ENCODE measurements at places on chromosomes 11 and 22. TPM values are rescaled to one million over a fixed set of nuclear protein-coding genes. Genes with fewer than 3 reads are reported as not detected.
A peak's percentile ranks its signal among the peaks of the same experiment; 100 is the strongest.

Gene MRGPRX3
- not detected for polyA plus RNA-seq

Gene UPK3A
- 1.5 TPM for polyA plus RNA-seq

Gene RAB36
- 19.2 TPM for polyA plus RNA-seq

Gene CLCF1
- polyA plus RNA-seq, result 7.0 TPM

Gene MS4A15
- not detected for polyA plus RNA-seq

Gene PIH1D2
- 12.6 TPM for polyA plus RNA-seq

Gene SLC29A2
- polyA plus RNA-seq, result 20.7 TPM

Gene SCGB1A1
- polyA plus RNA-seq, result not detected

Gene TRIM6
- 61.8 TPM for polyA plus RNA-seq

DNA sequence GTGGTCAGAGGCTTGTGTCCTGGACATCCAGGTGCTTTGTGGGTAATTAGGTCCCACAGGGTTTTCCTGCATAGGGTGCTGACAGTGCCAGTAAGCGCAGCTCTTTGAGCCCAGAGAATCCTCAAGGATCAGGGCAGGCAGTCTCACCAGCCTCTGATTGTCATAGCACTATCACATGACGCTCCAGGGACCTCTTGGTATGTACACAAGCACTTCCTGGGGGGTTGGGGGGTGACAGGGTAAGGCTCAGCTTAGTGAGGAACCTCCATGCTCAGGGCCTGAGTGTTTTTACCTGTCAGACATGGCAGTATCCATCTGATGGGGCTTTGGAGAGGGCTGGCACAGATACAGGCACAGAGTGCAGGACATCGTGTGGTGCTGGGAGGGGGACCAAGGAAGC lies 27.9 kb upstream of the SUSD2 start:
- DNase-seq, result no peak

DNA sequence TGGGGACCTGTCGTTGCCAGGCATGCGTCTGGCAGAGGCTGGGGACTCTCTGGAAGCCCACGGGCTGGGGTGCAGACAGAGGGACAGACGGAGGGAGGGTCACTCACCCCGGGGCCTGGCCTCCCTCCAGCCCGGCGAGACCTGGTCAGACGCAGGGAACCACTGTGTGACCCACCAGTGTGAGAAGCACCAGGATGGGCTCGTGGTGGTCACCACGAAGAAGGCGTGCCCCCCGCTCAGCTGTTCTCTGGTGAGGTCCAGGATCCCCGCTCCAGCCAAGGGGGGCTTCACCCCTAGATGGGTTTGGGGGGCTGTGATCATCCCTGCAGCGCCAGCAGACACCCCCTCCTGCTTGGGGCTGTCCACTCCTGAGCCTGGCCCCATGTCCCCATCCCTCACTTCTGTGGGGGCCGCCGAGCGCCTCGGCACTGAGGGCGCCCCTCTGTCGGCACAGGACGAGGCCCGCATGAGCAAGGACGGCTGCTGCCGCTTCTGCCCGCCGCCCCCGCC lies 23.6 kb upstream of the MUC5B start:
- DNase-seq, result no peak

GRCh38 chr22:38086942-38087341 lies 3.0 kb upstream of the SLC16A8 start:
- no peak for DNase-seq

- no peak for DNase-seq
Observed at GRCh38 chr11:119843877-119844276, 114.9 kb upstream of the NECTIN1 start.

DNA sequence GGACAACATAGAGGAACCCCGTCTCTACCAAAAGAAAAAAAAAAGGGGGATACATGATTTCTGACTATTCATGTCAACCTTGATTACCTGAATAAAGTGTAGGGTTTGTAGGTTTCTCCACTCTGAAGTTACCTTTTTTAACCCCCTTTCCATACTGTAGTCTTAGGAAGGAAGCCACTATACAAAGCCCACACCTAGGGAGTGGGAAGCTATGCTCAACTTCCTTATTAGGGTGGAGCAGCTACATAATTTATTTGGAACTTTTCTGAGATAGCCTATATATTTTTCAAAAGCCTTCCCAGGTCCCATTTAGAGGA lies 582 bp upstream of the ATP6V1E1 start:
- DNase-seq, result no peak

DNA sequence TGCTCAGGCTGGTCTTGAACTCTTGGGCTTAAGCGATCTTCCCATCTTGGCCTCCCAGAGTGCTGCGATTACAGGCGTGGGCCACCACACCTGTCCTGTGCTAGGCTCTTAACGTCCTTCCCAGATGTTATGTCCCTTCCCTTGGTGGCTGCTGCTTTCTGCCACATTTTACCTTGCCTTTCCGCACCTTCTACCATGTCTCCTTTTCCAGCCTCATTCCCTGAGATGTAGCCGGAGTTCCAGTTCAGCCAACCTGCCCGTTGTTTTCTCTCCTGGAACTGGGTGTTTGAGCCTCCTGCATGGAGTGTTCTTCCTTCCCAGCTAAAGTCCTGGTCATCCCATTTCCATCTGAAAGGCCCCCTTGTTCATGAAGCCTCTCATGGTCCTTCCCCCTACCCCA lies 95.3 kb downstream of the PTPRJ start:
- DNase-seq, result no peak

DNA sequence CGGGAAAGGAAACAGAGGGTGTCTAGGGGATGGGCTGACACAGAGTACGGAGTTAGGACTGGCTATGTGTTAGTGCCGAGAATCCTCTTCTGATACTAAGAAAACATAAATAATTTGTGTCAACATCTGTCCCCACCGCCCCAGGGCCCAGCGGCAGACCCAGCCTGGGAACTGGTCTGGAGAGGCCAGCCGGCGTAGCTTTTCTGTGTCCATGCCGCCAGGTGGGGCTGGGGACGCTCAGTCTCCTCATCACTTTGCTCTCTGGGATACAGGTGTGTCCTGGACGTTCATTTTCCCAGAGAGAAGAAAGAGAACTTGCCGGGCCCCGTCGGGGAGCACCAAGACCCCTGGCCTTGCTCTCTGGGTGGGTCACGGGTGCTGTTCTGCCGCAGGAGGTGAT lies 54.7 kb downstream of the WNT7B start:
- DNase-seq, result no peak

- peak; percentile 77 for DNase-seq
Observed at GRCh38 chr11:10366568-10367331, 61.9 kb downstream of the ADM start.

DNA sequence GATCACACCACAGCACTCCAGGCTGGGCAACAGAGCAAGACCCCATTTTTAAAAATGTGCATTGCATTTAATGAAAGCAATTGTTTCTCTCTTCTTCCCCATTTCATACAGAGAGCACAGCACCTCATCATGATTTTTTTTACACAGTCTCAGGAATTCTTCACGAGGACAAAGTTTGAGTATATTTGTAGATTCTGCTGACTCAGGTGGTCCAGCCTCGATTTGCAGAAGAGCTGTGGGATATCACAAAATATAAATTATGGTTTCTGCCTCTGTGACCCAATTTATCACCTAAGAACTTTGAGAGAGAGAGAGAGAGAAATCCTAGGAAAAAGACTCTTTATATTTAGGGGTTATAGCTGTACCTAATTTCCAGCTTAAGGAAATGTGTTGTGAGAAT lies 19.8 kb downstream of the CASP5 start:
- no peak for DNase-seq

- no peak for DNase-seq
Observed at GRCh38 chr11:69244266-69244665, 49.7 kb upstream of the MYEOV start.

DNA sequence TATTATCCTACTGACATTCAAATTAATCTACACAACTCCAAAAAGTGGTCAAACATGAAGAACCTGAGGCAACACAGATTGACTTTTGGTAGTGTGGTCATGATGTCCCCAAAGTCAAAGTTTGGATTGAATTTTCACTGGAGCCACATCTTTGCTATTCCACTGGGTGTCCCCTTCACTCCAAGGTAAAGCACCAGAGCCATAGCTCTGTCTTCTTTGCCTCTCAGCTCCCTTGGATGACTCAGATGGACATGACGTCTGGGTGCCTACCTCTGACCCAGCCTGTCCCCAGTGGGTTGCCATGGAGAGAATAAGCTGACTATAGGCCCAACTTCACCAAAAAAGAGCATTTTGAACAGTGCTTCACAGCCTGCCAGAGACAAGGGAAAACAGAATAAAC lies 57.4 kb upstream of the ARHGAP42 start:
- no peak for DNase-seq

DNA sequence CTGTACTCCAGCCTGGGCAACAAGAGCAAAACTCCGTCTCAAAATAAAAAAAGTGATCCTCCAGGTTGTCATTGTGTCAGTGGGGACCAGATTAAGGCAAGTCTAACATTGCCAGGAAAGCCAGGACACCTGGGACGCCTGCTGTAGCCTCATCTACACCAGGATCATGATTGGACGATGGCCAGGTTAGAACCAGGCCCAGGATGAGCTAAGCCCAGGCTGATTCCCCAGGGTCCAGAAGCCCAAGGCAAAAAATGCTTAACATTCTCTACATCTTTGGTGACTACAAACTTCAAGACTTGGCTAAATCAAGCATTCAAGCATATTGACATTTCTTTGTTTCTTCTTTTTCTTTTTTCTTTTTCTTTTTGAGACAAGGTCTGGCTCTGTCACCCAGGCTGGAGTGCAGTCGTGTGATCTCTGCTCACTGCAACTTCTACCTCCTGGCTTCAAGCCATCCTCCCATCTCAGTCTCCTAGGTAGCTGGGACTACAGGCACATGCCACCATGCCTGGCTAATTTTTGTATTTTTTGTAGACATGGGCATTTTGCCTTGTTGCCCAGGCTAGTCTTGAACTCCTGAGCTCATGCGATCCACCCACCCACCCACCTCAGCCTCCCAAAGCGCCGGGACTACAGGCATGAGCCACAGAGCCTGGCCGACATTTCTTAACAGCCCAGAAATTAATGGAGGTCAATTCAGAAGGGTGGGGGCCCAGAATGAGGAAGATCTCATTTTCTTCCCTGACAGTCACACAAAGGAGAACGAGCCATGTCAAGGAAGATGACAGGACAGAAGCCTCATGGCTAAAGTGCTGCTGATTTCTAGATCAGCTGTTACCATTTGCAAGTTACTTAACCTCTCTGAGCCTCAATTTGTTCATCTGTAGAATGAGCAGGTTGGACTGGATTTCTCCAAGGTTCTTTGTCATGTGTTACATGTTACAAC lies 12.5 kb upstream of the PTPRJ start:
- no peak for DNase-seq

DNA sequence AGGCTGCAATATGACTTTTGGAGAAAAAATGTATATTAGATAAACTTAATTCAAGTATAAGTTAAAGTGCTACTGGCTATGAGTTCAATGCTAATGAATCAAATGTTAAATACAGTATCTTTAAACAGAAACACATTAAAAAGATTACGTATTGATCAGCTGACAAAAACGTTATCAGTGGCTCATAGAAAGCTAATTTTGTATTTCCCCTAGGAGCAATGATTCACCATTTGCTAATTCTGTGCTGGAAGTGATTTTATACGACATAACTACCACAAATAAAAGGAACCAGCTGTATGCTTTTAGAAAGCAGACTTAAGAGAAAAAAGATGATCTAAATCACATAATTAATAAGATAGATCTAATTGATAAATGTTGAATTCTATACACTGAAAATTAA lies 43.6 kb downstream of the MRE11 start:
- no peak for DNase-seq

GRCh38 chr11:119795690-119796089 lies 66.7 kb upstream of the NECTIN1 start:
- DNase-seq, result no peak

DNA sequence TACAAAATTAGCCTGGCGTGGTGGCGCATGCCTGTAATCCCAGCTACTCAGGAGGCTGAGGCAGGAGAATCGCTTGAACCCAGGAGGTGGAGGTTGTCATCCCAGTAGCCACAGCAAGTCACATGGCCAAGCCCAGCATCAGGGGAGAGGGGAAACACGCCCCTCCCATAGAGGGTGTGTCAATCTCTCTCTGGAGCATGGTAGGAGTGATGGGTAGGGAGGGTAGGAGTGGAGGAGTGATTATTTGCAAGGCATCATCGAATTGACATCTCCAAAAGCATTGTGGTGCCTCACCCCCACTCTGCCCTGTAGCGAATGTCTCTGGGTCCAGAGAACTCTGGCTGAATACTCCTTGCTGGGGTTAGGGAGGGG lies 6.1 kb upstream of the SSTR3 start:
- DNase-seq, result no peak

DNA sequence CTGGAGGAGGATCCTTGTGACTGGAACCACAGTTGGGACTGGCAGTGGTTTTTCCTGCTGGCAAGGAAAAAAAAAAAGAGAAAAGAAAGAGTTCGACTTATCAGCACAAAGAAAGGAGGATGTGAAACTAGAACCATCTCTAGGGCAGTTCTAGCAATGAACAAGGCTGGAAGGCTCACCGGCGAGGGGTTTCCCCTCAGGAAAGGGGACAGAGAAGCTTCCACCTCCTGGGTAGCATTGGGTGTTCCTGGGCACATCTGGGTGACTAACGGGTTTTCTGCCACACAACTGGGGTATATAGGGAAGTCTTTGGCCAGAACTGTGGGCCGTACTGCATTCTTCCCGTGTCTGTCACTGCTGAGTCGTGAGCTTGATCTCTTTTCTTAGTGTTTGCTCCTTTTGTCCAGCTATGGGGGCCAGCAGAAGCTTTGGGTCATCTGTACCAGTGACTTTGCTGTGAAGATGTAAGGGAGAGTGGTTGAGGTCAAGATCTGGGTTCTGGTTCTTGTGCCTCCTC lies 109.4 kb upstream of the OR4B1 start:
- no peak for DNase-seq

DNA sequence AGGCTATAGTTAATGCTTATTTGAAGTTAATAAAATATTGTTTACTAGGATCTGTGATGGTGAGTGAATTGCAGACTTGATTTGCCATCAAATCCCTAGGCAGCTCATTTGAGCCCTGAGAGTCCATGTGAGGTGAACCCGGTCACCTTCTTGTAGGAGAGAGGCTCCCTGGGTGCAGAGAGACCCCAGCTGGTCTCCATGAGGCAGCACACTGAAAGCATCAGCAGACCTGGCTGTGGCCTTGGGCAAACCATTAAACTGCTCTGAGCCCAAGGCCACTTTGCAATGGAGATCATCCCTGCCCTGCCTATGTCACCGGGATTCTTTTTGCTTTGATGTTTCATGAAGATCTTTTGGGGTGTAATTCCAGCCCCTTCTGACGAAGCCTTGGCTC lies 125.2 kb downstream of the MICAL2 start:
- DNase-seq, result no peak

DNA sequence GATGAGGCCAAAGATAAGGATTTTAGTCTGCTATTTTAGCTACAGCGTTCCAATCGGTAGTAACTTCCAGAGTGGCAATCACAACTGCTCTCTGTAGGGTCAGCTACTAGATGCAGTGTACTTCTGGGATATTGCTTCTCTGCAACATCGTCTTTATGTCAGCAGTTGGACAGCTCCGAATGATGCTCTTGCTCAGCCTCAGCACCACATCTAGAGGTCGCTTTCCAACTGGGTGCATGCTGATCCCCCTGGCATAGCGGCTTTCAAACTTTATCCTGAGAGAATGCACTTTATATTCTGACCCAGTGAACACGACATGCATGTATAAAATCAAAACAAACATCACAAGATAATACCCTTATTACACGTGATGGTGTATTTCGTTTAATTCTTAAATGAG lies 219.6 kb downstream of the C11orf87 start:
- peak; percentile 64 for DNase-seq

- DNase-seq, result no peak
Observed at GRCh38 chr11:81963018-81963417, 770.6 kb downstream of the FAM181B start.

All from left kidney (tissue), 8 donors.